ENCODE measurements at places on chromosomes 13 and 19. TPM values are rescaled to one million over a fixed set of nuclear protein-coding genes. Genes with fewer than 3 reads are reported as not detected.

- no peak overlapping the region for H3K27ac ChIP-seq
- peaks cover 6% of the 10 kb centered on the region for H3K36me3 ChIP-seq
- H3K4me3 ChIP-seq: no peak overlapping the region
- no peak for DNase-seq
Observed at GRCh38 chr13:29587645-29588044, 7.8 kb downstream of the SLC7A1 start.

GRCh38 chr19:30029721-30030510, 87.9 kb downstream of the URI1 start:
- H3K27ac ChIP-seq: no peak overlapping the region
- no peaks in the 10 kb centered on the region for H3K27me3 ChIP-seq
- H3K4me3 ChIP-seq: no peak overlapping the region
- H3K4me1 ChIP-seq: no peaks in the 10 kb centered on the region

GRCh38 chr19:2582984-2583956, 107.3 kb downstream of the GADD45B start:
- no peak overlapping the region for H3K4me3 ChIP-seq
- H3K27me3 ChIP-seq: peaks cover 4% of the 10 kb centered on the region
- DNase-seq: no peak
- H3K4me1 ChIP-seq: peaks cover 30% of the 10 kb centered on the region
- H3K27ac ChIP-seq: no peak overlapping the region
- no peaks in the 10 kb centered on the region for H3K36me3 ChIP-seq

Gene ZNF850
- total RNA-seq: 6.4 TPM

Gene ATP4A
- total RNA-seq: not detected

Gene HAUS5
- total RNA-seq: 5.1 TPM

Gene FSD1
- total RNA-seq: 34.4 TPM

Gene CPAMD8
- 22.3 TPM for total RNA-seq
